ENCODE measurements at places on chromosomes 5 and 9.
A peak's percentile ranks its signal among the peaks of the same experiment; 100 is the strongest.

DNA sequence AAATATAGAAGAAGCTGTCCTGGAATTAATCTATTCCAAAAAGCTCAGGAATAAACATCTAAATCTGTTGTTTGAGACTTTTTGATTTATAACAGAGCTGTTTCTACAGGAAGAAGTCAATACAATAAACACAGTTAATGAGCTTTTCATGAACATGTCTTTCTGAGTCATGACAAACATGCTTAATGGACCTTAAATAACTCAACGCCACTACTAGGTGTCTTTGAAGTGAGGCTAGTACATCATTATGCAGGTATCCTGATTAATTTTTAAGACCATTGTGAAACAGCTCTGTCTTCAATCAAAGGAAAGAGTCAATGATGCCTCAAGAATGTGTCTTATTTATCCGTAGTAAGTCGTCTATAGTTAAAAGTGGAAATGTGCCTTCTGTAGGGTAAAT, 131.6 kb downstream of the GABRB2 start:
- no peak for DNase-seq

GRCh38 chr9:94950040-94950578, 223.6 kb downstream of the AOPEP start:
- no peak for DNase-seq

GRCh38 chr9:114462791-114463190, 42.5 kb downstream of the WHRN start:
- DNase-seq, result no peak

GRCh38 chr5:179801304-179802206, 5.1 kb downstream of the MGAT4B start:
- DNase-seq, result peak; percentile 87

DNA sequence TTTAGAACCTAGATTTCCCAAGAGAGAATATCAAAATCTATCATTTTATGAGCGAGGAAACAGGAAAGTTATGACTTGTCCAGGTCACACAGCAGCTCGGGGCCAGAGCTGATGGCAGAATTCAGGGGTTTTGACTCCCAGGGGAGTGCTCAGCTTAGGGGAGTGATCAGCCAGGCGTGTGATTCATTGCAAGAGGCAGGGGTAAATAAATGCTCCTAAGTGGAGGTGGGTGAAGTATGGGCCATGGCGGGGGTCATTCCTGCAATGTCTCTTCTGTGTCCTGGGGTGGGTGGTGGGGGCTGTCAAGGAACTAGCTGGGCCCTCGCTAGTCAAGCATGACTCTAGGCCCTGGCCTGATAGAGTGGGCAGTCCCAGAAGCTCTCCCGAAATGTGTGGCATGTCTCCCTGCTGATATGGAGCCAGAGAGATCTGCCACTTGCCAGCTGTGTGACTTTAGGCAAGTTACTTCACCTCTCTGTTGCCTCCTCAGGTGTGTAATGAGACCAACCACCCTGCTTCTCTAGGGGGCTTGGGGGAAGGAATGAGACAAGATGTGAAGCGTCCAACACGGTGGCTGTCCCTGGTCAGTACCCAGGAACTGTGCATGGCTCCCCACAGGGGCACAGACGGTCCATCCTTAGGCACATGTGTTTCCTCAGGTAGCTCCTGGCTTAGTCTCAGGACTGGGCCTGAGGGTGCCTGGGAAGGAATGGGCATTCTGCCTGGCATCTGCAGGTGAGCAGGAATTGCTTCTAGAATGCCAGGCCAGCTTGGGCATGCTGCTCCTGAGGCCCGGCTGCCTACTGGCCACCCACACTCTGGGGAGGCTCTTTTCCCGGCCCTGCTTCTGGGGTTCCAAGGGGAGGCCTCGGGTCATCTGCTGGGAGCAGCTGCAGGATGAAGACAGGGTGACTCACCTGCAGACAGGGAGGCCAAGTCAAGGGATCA, 36.5 kb upstream of the SH3PXD2B start:
- no peak for DNase-seq

DNA sequence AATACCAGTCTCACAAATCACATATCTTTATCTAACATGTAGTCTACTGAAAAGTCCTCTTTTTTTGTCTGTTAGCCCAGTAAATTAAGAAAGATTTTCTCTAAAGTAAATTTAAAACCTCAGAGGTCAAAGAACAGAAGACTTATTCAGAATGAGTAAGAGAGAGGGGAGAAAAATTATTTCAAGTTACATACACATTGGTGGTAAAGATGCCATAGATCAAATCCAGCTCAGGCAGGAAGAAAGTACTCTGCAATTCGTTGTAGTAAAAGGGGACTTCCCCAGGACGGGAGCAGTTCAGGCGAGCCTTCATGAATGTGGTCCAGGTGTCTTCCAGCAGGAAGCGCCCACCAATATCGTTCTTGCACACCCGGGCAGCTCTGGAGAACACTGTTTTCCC, 344.1 kb downstream of the SEMA5A start:
- DNase-seq, result no peak

DNA sequence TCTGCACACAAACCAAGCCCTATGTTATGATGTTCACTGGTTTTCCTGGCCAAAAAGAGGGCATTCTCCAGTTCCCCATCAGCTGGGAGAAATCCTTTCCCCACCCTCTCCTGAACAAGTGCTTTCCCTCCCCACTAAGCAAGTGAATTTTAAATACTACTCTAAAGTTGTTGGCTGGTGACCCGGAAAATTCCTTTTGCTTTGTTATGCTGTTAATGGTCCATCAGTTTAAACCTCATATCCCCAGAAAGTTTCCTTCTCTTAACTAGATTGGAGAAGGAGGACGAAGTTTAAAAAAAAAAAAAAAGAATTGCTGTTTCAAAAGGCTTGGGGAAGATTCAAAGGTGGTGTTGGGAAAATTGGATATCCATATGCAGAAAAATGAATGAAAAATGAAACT, 21.9 kb upstream of the SPRY4 start:
- DNase-seq, result no peak

GRCh38 chr9:105963343-105964099, 269.2 kb downstream of the TMEM38B start:
- DNase-seq, result no peak

- DNase-seq, result no peak
Measured at GRCh38 chr9:109771796-109772531, 8.0 kb upstream of the PALM2AKAP2 start.

- DNase-seq, result no peak
Measured at GRCh38 chr5:14008819-14009311, 64.4 kb upstream of the DNAH5 start.

DNA sequence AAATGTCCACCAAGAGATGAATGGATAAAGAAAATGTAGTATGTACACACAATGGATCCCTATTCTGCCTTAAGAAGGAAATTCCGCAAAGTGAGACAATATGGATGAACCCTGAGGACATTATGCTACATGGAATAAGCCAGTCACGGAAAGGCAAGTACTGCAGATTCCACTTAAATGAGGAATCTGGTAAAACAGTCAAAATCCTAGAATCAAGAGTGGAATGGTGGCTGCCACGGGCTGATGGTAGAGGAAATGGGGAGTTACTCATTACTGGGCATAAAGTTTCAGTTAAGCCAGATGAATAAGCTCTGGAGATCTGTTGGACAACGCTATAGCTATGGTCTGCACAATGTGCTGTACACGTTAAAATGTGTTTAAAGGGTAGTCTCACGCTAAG, 47.2 kb downstream of the STK10 start:
- no peak for DNase-seq

DNA sequence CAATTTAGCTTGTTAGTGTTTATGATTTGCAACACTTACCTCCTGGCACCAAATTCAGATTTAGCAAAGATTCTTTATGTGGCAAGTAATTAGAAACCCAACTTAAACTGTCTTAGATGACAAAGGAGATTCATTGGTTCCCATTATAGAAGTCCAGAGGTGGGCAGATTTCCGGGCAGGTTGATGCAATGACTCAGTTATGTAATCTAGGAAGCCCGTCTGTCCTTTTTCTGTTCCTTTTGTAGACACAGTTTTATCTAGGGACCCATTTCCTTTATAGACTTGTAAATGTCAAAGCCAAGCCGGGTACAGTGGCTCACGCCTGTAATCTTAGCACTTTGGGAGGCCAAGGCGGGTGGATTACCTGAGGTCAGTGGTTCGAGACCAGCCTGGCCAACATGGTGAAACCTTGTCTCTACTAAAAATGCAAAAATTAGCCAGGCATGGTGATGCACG, 20.3 kb upstream of the ANKRD33B start:
- no peak for DNase-seq

DNA sequence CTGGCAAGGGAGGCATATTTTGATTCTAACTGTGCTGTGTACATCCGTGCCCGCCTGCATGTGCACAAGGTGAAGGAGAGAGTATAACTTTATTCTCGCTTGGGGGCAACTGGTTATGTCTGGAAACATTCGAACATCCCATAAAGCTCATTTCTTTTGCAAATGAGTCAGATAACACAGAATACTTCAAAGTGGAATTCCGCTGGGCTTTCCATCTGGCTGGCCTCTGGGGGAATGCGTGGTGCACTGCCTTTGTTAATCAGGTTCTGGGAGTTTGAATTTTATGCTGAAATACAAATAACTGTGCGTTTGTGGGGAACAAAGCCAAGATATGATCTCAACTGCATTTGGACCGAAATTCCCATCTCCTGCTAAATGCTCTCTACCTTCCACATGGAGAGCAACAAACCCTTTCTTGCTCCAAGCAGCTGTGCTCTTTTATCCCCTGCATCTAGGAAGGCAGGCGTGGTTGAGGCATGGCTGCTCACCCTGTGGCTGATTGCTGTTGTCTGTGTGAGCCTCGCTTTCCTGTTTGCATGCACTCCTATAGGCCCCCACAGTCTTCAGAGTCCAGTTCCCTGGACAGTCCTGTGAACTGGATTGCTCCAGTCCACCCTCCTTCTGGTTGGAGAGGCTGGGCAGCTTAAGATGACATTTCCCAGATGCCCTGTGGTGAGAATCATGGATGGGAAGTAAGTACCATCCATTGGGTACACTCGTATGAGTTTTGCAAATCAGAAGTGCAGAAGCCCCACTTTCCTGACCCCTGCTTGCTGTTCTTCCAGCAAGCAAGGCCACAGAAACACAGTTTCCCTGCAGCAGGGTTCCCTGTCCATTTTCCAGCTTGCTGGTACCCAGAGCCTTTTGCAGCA, 82.9 kb upstream of the ALDH1B1 start:
- DNase-seq, result no peak

DNA sequence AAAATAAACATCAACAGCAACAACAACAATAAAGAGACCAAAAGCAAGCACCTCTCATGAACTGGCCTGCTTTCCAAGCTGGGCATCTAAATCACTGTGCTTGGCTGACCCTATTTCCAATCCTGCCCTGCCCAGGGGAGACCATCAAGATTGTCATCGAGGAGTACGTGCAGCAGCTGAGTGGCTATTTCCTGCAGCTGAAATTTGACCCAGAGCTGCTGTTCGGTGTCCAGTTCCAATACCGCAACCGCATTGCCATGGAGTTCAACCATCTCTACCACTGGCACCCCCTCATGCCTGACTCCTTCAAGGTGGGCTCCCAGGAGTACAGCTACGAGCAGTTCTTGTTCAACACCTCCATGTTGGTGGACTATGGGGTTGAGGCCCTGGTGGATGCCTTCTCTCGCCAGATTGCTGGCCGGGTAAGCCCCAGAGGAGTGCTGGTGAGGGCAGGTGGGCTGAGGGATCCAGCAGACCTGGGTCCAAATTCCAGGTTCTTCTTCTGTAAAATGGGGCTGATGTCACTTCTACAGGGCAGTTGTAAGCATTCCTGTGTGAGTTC, 15.6 kb downstream of the PTGS1 start:
- DNase-seq, result no peak

- no peak for DNase-seq
Measured at GRCh38 chr5:80507663-80508062, 19.8 kb downstream of the FAM151B start.

GRCh38 chr9:129640871-129641749, 841 bp downstream of the ASB6 start:
- peak; percentile 31 for DNase-seq

GRCh38 chr9:138060365-138060764, 182.8 kb downstream of the CACNA1B start:
- no peak for DNase-seq

DNA sequence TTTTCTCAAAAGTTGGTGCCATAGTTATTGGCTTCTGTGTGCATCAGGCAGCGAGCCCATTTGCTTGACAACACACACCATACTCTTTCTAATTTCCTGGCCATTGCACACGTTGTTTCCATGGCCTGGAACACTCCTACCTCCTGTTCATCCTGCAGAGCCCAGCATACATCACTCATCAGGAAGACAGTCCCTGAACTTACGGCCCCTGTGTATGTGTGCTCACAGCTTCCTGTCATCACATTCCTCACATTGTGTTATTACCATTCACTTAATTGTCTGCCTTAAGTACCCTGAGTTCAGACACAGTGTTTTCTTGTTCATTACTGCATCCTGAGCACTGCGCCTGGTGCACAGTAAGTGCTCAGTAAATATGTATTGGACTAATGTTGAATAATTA, 355.9 kb downstream of the PRELID2 start:
- no peak for DNase-seq

Data from memory B cell (primary cell).